Stimulated activated CD4-positive, alpha-beta T cell treated with anti-CD3 and anti-CD28 coated beads, Interleukin-1b, Interleukin-23, amount 100 ng/mL, for 4 hours (primary cell): ENCODE measurements at places on chromosomes 12 and 14.

DNA sequence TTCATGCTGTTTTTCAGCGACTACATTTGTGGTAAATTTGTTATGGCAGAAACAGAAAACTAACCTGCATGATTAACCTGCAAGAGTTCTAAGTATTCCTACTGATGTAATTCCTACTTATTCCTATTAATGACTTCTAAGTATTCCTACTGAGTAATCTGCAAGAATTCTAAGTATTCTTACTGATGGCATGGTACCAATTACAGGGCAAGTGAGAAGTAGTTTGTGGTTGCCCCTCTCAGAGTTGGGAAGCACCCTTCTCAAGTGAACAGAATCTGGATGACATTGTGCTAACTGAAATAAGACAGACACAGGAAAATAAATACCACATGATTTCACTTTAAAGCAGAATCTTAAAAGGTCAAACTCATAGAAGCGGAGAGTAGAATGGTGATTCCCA, 100.9 kb upstream of the CPNE8 start:
- DNase-seq, result no peak

- DNase-seq, result no peak
These were observed 178.1 kb downstream of the BCAT1 start for GRCh38 chr12:24770821-24771220.

DNA sequence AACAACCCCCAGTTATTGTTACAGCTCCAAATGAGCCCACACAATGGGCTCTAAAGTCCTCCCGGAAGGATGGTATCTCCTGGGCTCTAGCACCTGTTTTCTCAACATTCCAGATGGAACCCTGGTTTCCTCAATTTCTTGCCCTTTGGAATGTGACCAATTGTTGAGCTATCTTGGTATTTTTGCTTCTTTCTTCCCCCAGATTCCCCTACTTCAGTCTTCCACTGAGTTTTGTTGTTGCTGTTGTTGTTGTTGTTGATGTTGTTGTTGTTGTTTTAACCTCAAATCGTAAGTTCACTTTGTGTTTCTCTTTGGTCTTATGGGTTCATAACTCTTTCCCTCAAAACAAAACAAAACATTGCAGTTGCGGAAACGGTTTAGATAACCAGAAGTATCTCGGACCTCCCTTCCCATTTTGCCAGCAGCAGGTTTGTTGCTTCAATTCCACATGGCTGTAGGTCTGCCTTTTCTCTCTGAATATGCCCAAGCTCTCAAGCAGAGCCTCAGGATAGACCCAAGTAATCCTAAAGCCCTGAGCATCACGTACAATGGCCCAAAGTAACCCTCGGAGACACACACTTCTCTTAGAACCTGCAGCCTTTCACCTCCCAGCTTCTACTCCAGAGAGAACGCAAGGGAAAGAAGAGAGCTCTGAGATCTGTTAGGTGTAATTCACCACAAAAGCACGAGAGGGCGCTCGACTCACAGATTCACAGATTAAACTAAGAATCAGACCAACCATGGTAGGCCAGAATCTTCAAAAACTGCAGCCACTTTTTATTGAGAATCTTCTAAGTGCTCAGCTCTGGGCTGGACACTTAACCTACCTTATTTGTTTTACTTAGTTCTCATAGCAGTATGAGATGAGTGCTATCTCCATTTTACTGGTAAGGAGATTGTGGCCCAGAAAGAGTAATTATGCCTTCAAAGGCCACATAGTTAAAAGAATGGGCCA, 1.0 kb upstream of the DDX23 start:
- DNase-seq, result peak; percentile 88

GRCh38 chr12:47328831-47329545, 249.2 kb upstream of the AMIGO2 start:
- DNase-seq, result no peak

DNA sequence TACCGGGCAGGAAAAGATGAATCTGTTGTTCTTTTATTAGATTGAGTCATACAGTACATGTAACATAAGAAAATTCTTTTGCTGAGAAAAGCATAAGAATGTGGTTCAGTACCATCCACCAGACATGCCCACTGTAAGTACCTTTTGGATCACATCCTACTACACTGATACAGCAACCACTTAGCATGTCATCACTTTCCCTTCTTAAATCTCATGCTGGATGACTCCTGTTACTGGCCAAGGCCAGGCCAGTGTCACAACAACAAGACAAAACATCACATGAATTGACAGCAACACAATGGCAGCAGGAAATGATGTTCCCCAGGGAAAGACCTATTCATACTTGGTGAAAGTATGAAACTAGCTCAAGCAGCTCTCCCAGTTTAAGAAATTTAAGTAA, 46.4 kb downstream of the STXBP6 start:
- DNase-seq, result no peak

DNA sequence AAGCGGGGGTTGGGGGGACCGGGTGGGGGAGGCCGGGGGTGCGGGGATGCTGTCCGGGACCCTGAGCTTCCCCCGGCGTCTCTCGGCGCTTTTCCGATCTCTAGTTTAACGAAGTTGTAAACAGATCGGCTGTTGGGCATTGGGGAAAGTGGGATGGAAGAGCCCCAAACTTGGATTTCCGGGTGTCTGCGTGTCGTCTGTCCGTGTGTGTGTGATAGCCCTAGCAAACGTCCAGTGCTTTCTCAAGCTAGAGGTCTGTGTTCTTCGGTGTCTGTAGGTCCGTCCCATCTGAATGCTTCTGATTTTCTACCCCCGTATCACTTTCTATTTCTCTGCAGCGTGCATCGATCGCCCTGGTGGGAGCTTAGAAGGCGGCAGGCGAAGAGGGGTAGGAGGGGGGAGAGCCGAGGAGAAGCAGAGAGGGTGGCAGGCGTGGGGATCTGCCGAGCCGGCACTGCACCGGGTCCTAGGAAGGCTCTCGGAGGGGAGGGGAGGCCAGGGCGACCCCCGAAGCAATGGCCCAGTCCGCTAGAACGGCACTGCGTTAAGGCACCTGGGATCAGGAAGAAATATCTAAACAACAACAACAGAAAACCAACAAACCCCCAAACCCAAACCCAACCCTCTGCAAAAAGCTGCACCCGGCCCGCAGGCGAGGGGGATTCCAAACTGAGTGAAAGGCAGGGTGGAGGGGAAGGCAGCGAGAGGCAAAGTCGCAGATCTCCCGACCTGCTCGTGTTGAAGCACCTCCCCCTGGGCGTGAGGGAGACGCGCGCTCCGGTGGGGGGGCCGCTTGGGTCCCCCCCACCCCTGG, 1.0 kb downstream of the KCNA1 start:
- no peak for DNase-seq

- no peak for DNase-seq
These were observed 134.9 kb downstream of the DPF3 start for GRCh38 chr14:72758993-72759392.

GRCh38 chr12:51021694-51022093, 4.5 kb downstream of the SLC11A2 start:
- no peak for DNase-seq

DNA sequence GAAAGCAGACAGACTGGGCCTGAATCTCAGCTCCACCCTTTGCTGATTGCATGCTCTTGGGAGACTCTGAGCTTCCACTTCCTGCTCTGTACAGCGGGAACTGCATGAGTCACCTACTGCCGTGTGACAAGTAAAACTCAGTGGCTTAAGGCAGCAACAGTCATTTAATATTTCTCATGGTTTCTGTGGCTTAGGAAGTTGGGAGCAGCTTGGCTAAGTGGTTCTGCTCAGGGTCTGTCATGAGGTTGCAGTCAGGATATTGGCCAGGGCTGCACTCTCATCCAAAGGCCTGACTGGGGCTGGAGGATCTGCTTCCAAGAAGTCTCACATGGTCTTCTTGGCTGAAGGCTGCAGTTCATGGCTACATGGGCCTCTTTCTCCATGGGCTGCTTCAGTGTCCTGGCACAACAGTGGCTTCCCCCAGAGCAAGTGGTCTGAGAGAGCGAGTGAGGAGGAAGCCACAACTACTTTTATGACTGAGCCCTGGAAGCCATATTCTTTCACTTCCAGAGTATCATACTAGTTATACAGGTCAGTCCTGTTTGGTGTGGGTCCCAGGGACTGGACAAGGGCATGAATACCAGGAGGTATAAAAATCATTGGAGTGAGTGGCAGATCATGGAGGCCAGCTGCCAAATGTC, 49.7 kb downstream of the FAM222A start:
- no peak for DNase-seq

- no peak for DNase-seq
These were observed 16.4 kb upstream of the BCL7A start for GRCh38 chr12:122005252-122005776.

DNA sequence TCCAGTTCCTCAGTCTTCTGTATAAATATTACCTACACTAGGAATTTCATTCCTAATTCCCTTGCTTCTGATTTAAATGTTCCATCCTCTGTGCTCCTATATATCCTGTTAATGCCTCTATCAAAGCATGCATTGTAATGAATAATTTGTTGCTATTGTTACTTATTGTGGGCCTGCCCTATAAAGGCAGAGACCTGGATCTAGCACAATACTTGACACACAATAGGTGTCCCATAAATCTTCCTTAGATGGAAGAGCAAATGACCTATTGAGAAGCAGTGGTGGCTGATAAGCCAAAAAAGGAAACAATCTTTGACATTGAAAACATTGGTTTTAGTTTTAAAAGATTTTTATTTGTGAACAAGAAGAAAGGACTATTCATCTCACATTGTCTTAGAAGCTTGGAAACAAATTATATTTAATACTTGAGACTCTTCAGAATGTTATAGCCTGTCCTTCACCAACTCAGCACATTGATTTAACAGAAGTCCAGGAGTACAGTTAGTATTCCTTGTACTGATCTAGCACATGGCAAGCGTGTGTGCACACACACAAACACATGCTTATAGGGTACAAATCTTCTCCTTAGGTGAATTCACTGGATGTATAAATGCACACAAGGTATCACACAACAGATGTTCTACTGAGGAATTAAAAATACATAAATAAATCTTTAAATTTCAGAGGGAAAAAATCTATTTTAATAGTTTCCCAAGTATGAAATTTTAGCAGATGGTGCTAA, 135.9 kb downstream of the DUSP6 start:
- no peak for DNase-seq

GRCh38 chr12:93984005-93984404, 164.4 kb upstream of the PLXNC1 start:
- no peak for DNase-seq

DNA sequence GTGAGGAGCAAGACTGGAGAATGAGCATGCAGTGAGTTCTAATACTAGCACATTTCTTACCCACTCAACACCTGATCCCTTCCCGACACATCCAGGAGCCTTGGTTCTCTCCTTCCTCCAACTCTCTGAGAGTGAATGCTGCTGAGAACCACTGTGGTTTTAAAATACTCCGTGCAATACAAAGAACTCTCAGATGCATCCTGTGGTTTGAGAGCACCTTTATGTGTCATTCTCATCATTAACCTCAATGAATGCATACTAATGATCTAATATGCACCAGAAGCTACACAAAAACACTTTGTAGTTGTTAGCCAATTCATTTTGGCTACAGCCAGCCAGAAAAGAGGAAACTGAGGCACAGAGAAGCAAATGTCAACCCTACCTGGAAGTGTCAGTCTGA, 87.6 kb downstream of the GALNT8 start:
- no peak for DNase-seq

GRCh38 chr12:24356240-24356804, 406.9 kb upstream of the SOX5 start:
- no peak for DNase-seq

DNA sequence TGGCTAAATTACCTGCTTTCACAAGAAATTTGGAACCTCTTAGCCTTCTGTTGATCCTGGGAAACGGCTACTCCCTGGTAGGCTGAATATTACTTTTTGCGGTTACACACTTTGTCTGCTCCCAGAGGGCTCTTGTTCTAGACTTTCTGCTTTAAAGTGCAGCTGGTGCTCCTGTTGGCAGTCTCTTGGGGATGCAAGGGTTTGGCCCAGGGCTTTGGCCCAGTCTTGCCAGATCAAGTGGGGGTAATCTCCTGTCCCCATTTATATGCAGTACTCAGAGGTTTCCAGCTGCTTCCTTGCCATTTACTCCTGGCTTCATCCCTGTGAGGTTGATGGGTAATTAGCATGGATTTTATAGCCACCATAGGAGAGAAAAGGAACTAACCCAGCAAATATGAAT, 558.2 kb upstream of the MIS18BP1 start:
- DNase-seq, result no peak

GRCh38 chr14:70032447-70032846, 153.2 kb downstream of the SMOC1 start:
- DNase-seq, result no peak

DNA sequence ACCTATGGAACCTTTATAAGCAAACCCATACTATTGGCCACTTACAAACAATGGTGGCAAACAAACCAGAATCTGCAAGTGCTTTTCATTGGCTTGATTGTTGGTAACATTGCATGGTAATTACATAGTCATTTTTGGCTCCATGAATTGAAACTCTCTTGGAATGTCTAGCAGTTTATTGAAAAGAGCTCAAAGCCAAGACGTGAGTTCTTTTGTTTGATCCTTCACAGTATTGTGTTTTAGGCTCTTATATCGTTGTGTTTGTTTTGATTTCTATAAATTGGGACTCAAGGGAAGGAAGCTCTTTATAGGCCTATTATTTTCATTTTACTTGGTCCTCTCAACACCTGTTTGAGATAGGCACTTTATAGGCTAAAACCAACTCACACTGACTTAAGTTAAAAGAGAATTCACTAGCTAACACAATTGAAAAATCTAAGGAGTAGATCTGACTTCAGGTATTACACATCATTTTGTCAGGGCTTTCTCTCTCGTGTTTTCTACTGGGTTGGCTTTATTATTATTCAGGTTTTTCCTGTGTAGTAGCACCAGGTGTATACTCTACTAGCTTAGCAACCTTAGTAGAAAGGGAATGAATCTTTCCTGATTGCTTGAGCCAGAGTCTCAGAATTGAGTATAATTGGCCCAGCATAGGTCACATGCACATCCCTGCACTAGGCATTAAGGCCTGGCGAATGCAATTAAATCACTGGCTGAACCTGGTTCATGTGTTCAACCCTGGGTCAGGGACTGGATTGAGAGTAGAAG, 341.4 kb downstream of the RAD51B start:
- no peak for DNase-seq

DNA sequence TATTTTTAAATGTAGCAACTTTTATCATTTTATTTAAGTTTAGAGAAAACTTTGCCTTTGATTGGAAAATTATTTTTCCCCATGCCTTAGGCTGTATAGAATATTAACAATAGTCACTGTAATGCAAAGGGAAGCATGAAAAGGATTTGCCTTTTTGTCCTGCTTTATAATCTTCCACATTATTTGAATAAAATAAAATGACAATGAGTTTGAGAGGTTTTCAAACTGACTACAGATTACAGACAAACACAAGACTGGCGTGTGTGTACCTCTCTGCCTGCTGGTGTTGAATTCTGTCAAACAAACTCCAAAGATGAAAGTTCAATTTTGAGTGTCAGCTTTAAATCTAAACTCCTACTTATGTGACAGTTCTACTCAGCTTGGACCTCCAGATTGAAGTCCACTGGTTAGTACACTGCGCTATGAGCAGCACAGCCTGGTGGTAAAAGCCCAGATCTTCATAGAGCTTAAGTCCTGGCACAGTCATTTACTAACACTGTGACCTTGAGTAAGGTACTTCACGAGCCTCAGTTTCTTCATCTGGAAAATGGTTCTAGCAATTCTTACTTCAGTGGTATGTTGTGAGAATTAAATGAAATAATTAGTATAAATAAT, 98.3 kb upstream of the CPNE8 start:
- DNase-seq, result no peak

GRCh38 chr12:49889361-49890095, 14.2 kb downstream of the FAIM2 start:
- no peak for DNase-seq
